IPS DF 6.9 (cell line): ENCODE measurements at places on chromosomes 1 and 21.

DNA sequence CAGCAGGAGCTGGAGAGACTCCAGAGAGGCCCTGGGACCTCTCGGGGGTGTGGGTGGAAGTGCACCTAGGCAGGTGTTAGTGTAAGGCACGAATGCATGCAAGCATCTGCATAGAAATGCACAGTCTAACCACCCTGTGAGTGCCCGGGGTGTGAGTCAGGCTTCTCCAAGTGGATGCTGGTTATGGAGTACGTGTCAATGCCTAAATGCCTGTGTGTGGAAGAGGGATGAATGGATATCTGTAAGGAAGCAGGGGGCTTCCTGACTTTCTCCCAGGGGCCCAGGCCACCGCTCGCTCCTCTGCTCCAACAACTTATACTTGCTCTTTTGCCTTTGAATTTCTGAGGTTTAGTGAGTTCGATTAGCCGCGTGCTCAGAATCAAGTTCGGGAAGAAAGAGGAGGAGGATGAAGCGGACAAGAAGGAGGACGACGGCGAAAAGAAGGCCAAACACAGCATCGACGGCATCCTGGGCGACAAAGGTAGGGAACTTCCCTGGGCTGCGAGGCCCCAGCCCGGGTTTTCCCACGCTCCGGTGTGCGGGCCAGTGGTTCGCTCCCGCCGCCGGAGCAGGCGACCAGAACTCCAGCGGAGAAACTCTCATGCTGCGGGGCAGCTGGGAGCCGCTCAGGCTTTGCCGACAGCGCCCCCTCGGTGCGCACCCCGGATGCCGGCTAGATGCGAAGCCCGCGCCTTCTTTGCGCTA, 5.4 kb downstream of the PAX7 start:
- no peak for DNase-seq

DNA sequence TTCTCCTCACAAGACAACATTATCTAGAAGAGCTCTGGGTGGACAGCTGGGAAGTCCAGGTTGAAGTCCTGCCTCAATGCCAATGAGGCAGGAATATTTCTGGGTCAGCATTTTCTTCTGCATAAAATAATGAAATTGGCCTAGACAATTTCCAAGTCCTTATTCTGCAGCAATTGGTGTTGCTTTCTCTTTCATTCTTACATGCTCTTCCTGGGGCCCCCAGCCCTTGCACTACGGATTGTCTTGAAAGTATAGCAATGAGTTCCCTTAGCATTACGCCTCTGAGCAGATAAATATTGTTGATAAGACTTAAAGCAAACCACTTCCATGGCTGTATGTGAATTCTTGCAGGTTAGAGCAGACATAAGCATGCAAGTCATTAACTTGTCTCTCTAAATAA, 188.5 kb downstream of the TGFBR3 start:
- no peak for DNase-seq

- DNase-seq: no peak
These were observed 205.8 kb upstream of the DUSP10 start for GRCh38 chr1:221947731-221948130.

DNA sequence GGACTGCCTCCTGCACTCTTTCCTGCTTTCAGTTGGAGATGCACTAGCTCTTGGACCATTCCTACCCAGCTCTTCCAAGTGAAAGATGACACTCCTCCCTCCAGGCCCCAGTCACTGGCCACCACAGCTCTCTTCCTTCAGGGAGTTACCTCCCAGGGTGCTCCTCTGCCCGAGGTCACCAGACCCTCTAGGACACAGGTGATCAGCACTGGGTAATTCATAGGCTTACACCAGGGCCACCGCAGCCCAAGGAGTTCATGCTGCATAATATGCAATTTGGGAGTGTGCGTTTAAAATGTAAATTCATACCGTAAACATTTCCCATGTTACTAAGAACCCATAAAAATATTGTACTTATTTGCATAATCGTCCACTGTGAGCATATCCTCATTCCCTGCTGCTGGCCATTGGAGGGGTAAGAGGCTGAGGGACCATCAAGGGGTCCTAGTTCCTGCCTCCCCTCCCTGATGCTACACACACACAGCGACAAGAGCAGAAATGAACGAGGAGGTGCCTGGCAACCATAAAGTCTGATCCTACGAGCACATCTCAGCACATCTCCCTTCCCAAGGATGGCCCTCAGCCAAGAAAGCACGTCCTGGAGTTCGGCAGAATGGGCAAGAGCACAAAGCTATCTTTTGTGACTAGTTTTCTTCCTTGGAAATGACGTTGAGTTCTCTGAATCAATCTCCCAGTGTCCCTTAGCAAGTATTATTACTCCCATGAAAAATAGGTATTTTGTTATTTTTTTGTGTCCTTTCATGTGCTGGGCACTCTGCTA, 222.9 kb upstream of the RAB4A start:
- no peak for DNase-seq

DNA sequence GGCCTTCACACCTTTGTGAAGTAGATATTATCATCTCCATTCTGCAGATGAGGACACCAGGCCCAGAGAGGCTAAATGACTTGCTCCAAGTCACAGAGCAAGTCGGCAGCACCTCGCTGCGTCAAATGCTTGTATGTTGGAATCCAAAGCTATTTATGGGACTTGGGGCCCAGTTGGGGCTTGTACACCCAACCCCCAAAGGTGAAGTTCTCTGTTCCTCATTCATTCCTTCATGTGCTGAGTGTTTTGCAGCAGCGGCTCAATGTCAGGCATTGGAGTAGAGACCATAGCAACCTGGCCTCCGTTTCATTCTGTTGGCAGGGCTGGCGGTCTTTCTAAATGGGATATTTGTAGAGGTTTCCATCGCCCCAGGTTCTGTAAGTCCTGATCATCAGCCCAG, 113.4 kb upstream of the SLC25A33 start:
- DNase-seq: no peak

DNA sequence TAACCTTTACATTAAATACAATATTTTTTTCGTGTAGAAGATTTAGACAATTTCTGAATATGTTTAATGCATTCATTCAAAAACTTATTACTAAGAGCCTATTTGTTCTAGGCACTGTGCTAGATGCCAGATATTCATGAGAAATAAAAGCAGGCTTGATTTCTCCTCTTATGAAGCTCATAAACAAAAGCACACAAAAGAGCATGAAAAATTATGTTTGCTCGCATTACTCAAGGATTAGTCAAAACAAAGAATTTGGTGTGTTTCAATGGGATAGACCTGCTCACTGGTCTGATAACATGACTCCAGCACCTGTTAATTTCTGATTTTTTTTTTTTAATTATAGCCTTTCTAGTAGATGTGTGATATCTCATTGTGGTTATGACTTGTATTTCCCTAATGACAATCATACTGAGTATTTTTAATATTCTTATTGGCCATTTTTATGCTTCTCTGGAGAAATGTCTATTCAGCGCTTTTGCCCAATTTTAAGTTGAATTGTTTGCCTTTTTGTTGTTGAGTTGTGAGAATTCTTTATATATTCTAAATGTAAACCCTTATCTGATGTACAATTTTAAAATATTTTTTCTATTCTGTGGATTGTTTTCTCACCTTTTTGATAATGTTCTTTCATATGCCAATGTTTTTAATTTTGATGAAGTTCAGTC, 382.3 kb upstream of the ADGRL4 start:
- DNase-seq: no peak

DNA sequence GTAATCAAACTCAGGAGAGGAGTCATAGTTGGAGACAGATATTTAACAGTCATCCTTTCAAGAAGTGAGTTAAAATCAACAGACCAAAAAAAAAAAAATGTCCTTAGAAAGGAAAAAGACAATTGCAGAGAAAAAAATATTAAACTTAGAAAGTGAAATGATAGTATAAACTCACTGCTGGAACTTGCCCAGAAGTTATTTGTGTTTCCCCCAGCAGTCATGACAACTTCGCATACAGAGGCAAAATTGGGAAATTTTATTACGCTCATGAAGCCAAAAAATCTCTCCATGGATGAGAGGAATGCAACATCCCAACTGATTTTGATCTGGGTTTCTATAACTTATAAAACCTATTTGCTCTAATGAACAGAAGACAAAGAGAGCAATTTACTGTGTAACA, 198.2 kb downstream of the LRRC7 start:
- DNase-seq: no peak

DNA sequence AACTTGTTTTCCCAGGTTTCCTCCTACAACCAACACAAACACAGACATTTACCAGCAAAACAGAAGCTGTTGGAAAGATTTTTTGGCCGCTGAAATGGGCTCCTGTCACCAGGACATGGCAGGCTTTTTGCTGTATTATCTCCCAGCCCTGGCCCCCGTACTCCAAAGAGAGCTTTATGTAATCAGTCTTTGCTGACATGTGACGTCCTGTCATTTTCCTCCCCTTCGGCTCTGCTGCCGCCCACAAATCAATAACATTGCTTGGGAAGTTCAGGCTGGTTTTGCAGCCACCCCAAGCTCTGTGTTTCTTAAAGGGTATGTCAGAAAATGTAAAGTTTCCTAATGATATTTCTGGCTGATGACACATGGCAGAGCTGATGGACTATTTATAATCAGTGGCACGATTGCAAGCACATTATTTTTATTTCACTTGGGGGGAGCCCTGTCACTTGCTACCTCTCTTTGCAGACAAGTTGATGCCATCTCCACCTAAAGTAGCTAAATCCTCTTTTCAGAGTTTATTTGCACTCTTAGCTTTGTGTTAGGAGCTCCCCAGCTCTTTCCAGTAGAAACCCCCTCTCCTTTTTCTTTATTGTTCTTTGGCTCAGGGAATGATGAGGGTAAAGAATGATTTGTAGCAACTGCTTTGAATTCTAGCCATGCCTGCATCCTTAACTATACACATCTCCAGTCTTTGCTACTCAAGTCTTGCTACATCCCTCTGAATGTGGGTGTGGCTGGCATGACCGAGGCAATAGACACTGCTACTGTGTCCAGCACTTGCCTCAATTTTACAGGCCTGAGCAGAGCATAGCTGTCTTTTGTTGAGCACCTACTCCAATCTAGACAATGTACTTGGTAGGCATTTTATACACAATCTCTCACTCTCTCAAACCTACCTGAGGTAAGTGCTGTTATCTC, 67.3 kb downstream of the ELAVL4 start:
- no peak for DNase-seq

DNA sequence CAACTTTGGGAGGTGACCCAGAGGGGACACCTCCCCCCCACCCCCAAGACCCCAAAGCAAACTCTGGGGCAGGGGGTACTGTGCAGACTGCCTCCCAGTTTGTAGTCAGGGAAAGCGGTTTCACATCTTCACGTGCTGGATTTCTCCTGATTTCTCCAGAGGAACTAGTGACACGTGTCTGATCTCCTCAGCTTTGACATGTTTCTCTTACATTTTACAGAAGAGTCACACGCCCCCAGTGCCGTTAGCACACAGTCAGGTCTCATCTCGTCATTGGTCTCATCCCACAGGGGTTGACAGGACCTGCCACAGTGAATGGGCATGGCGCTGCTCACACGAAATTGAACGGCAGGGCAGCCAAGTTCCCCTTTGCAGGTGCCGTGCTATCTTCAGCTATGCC, 11.8 kb downstream of the PDPN start:
- no peak for DNase-seq

- no peak for DNase-seq
These were observed 201.6 kb upstream of the PTBP2 start for GRCh38 chr1:96519851-96520578.

DNA sequence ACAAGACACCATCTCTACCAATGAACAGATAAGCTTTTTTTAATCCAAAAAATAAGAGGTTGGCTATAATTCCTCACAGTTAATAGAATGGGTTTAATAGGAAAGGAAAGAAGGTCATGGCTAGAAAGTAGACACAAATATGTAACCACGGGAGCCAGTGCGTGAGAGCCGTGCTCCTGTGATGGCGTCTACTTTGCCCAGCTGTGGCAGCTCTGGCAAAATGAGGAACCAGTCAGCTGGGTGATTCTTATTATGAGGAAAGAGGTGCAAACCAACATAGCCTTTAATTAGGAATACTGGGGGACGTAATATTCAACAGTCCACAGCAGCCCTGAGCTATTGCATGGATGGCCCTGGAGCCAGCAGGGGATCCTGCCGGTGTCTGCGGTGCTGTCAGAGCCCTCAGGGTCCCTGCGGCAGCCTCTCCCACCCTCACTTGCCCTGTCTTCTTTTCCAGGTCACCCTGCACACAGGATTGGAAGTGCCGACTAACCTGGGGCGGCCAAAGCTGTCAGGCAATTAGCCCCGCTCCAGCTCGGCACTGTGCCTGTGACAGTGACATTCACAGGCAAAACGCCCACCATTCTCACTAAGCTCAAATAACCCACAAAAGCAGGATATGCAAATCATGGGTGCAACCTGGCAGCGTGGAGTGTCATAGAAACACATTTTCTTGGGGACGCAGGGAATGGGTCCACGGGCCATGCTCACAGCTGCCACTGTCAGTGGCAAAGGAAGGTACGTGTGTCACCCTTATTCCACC, 25.9 kb upstream of the GNPAT start:
- DNase-seq: no peak

DNA sequence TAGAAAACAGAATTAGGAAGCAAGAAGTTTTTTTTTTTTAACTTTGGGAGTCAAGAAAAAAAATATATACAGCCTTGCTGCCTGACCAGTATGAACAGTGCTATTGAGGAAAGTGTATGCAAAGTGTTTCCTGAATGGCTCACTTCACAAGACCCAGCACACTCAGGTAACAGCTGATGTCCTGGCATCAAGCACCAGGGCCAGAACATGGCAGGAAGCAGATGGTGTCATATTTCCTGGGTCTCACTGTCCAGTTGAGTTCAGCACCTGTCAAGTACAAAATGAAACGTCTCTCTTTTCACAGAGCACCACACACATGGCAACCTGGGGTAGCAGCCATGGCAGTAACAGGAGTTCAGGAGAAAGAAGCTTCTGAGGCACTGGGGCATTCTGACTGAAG, 372.3 kb downstream of the TTLL7 start:
- DNase-seq: no peak

DNA sequence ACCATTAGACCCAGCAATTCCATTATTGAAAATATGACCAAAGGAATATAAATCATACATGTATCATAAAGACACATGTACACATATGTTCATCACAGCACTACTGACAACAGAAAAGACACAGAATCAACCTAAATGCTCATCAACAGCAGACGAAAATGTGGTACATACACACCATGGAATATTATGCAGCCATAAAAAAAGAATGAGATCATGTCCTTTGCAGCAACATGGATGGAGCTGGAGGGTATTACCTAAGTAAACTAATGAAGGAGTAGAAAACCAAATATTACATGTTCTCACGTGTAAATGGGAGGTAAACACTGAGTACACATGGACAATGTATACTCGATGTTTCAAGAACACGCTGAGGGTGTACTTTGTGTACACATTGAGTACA, 15.9 kb downstream of the AKT3 start:
- DNase-seq: no peak

DNA sequence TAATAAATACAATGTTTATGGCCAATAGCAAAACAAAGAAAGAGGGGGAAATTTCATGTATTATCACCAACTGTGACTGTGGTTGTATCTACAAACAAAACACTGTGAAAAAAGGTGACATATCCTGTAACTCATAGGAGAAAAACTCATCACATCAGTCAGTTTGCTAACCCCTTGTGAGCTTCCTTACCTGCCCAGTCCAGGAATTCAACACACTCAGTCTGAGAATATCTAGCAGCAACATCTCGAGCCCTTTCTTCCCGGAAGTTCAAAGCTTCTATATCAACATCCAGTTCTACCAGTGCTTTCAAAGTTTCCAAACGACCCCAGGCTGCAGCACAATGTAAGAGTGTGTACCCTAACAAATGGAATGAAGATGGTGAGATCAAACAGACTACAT, 11.5 kb downstream of the TEX50 start:
- DNase-seq: no peak

- DNase-seq: no peak
These were observed 3.4 kb downstream of the DHRS3 start for GRCh38 chr1:12614402-12615158.

- DNase-seq: no peak
These were observed 40.1 kb downstream of the MAST2 start for GRCh38 chr1:45843474-45843905.
